ENCODE measurements at places on chromosomes 12 and 14.

- no peak for DNase-seq
Measured at GRCh38 chr12:80593766-80594165, 113.7 kb upstream of the MYF6 start.

DNA sequence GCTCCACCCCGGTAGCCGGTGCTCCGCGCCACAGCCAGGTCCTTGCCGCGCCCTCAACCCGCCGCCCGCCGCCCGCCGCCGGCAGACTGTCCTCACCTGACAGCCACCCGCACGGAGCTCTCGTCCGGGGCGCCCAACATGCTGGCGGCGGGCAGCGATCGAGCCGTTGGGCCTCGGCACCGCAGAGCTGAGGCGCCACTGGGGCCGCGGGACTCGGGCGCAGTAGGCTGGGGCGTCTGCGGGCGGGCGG is 164 bp downstream of the KIF21A start:
- no peak for DNase-seq

GRCh38 chr12:88367231-88367630 is 213.0 kb downstream of the KITLG start:
- no peak for DNase-seq

- no peak for DNase-seq
Measured at GRCh38 chr12:53505086-53505485, 2.2 kb downstream of the NPFF start.

- no peak for DNase-seq
Measured at GRCh38 chr12:24742378-24742777, 206.5 kb downstream of the BCAT1 start.

DNA sequence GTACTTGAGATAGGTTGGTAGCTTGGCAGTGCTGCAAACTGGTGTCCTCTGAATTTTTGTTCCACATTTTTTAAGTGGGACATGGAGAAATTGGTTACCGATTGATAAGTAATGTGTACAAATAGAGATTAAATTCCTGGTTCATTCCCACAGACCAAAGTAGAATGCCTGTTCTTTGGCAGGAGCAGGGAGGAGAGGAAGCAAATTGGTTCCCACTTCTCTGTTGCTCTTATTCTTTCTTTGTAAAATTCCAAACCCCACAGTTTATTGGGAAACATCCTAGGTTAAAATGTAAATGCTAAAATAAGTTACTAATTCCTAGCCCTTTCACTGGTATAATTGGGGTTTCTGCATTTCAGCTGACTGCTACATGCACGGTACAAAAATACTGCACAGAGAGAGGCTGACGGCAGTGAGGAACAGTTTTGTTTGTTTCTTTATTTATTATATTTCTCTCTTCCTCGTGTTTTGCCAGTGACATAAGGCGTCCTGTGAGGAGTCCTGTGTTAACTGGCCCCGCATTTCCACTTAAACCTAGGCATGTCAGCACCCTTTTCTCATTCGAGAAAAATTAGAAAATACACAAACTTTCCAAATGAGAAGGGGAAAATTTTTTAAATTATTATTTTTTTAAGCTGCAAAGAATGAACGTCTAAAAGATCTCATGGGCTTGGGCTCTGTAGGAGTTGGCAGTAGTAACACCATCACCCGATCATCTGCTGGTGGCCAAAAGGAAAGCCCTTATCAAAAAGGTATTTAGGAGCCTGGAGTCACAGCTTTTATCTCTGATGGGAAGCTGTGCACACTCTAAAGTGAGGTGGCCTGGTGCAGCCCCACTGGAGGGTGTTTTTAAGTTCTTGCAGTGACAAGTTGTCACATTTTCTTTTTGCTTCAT is 25.4 kb upstream of the BCL7A start:
- no peak for DNase-seq

- peak; percentile 62 for DNase-seq
Measured at GRCh38 chr12:6852651-6853354, 853 bp downstream of the USP5 start.

DNA sequence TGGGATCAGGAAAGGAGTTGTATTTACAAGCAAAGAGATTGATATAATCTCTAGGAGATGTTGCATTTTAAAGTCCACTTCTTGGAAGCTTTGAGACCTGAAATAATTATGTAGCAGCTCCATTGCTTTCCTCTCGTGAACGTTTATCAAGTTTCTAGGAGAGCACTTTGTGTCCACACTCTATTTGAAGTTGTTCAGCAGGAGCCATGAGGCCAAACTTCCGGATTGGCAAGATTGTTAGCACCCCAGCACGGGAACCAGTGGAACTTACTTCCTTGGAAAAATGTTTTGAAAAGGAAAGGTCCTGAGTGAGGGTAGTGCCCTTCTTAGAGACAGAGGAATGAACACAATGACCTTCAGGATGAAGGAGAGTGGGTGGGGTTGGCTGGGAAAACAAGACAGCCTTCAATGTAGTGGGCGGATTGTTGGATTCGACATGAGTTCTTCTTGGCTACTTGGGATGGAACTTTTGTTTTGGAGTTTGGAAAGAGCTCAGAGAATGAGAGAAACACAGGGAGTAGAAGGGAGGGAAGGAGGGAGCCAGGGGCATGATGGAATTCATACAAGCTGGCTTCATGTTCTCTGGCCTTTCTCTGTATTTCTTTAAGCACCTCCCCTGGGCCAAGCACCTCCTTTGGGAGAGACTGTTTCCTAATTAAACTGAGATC is 23.8 kb upstream of the CISTR start:
- DNase-seq: no peak

GRCh38 chr12:108857158-108857407 is 300 bp downstream of the SSH1 start:
- DNase-seq: no peak

- no peak for DNase-seq
Measured at GRCh38 chr12:2101359-2101758, 48.6 kb downstream of the CACNA1C start.

- no peak for DNase-seq
Measured at GRCh38 chr14:66330228-66330627, 155.9 kb upstream of the CCDC196 start.

DNA sequence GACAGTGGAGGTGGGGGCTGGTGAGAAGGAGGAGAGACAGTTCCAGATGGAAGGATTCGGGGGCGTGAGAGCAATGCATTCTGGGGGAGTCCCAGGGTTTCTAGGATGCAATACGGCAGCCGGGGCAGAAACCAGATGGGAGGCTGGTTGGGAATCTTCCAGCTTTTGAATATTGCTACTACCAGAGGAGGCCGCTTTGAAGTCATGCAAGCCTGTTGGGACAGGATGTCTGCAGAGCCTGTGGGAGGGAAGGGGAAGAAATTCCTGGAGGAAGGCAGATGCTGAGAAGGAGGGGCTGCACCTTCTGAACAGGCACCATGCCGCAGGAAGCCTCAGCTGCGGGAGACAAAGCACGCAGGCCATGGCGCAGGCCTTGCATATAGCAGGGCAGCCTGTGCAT is 105.4 kb downstream of the APAF1 start:
- no peak for DNase-seq

GRCh38 chr12:118061873-118062843 is 1.2 kb upstream of the WSB2 start:
- DNase-seq: no peak

DNA sequence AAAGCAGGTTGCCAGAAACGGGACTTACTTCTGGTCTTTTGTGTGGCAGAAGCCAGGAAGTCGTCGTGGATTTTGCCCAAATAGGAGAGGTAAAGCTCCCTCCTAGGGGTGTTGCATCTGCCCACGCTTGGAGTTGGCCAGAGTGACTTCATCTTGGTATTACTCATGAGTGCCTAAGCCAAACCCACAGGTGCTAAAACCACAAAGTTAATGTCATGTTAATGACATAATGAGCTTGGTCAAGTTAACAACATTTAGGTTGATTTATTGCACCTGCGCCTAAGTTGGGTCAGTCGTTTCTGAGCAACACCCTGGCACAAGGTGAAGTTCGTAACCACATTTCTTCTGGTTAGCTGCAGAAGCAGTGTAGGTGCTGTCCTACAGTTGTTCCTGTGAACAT is 225.2 kb downstream of the FUT8 start:
- peak; percentile 17 for DNase-seq

DNA sequence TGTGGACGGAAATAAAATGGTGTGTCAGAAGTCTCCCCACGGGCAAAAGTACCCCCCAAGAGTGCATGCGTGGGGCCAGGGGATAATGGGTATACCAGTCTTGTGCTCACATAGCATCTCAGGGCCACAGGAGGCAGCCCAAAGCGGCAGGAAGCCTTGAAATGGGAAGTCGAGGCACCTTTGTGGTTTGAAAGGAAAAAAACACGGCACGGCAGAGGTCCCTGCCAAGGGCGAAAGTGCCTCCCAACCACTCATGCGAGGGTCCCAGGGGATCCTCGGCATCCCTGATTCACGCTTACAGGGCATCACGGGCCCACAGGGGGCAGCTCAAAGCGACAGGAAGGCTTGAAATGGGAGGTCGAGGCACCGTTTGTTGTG is 583.2 kb downstream of the ALG10 start:
- DNase-seq: no peak

- no peak for DNase-seq
Measured at GRCh38 chr14:100442498-100443490, 119.7 kb downstream of the SLC25A47 start.

DNA sequence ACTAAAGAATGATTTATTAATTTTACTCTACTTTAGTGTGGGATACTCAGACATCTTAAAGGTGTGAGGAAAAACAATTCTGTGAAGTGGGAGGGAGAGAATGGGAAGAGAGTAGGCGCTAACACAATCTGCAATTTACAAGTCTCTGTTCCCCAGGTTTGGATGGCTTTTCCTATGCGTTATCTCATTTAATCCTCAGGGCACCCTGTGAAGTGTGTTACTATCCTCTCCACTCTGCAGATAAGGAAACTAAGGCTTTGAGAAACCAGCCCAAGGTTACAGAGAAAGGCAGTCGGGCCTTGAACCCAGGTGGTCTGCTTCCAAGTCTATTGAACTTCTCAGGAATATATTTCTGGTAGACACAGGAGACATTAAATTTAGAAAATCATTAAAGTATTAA is 36.2 kb upstream of the TUBA1C start:
- no peak for DNase-seq

- no peak for DNase-seq
Measured at GRCh38 chr12:88360343-88360742, 218.2 kb downstream of the TMTC3 start.

- no peak for DNase-seq
Measured at GRCh38 chr14:35959835-35960234, 133.7 kb downstream of the BRMS1L start.

GRCh38 chr14:103404920-103405319 is 19.7 kb downstream of the MARK3 start:
- no peak for DNase-seq

- no peak for DNase-seq
Measured at GRCh38 chr12:39626033-39626814, 6.6 kb upstream of the ABCD2 start.

DNA sequence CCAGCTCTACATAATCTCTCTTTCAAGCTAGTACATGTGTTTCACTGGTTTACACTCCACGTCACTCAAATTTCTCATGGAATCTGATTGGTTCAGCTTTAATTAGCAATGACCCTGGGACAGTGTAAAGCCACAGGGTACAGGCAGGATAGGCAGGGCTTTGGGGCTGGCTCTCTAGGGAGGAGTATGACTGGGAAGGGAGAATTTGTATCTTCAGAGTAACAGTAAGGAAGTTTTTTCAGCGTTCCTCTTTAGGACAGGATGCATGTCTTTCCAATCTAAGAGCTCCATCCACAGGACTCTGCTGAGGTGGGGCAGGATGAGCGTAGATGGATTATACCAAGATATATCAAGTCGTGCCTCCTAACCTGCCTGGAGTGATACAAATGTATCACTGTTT is 112.0 kb upstream of the CLEC14A start:
- no peak for DNase-seq

DNA sequence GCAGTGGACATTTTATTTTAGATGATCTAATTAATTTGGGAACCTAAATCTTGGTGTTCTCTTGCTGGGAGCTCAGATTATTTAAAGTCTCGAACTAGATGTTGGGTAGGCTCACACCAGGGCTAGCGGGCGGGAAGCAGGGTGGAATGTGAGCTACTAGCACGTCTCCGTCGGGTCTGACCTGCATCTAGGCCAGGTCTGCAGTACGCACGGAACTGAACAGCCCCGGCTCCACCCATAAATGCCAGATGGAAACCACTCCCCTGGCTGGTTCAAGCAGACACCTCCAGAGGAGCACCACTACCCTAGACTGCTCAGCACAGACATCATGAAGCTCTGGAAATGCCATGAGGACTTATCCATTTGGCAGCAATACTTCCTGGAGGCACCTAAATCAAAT is 10.3 kb downstream of the ZNF605 start:
- no peak for DNase-seq

- DNase-seq: no peak
Measured at GRCh38 chr12:45581112-45581511, 148.4 kb upstream of the ARID2 start.

DNA sequence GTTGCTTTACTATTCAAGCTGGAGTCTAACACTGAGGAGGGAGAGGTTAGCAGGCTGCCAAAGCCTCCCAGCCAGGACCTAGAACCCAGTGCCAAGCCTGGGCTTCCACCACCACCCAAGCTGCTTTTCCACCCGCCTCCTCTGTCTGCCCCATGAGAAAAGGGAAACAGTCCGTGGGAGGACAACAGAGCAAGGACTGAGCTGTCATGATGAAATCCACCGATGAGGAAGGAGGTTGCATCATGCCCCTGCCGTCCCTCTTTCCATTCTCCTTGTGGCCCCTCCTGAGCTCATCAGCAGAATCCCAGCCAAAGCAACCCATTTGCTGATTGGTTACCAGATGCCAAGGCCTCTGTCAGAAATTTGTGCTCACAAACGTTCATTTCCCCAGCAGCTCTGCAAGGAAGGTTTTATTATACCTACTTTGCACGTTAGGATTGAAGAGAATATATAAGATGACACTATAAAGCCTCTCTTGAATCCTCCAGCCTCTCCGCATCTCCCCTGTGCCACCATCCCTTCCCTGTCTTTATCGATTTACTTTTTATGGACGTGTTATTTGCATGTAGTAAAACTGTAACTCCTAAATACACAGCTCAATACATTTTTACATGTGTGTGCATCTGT is 6.3 kb upstream of the SERPINA1 start:
- no peak for DNase-seq

- DNase-seq: no peak
Measured at GRCh38 chr12:9732921-9733461, at the start of gene CLECL1. Gene CLECL1, minus strand, starts transcription at chr12:9733097.

GRCh38 chr12:19988948-19989347 is 379.4 kb upstream of the PDE3A start:
- DNase-seq: no peak

- DNase-seq: no peak
Measured at GRCh38 chr12:90562671-90563070, 392.3 kb downstream of the CCER1 start.

DNA sequence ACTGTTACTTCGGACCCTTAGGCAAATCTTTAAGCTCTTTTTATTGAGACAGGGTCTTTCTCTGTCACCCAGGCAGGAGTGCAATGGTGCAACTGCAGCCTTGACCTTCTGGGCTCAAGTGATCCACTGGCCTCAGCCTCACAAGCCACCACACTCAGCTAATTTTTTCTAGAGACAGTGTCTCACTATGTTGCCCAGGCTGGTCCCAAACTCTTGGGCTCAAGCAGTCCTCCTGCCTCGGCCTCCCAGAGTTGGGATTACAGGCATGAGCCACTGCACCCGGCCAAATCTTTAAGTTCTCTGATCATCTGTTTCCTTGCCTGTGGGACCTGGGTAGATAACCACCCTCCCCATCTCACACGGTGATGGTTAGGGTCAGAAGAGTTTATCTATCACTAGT is 2.3 kb upstream of the GPX2 start:
- DNase-seq: no peak

GRCh38 chr14:65704850-65705249 is 292.3 kb downstream of the FUT8 start:
- no peak for DNase-seq

- no peak for DNase-seq
Measured at GRCh38 chr12:124620606-124621295, 53.3 kb upstream of the NCOR2 start.
